ENCODE measurements at places on chromosomes 6 and 20.

- DNase-seq = no peak
Observed at GRCh38 chr20:59316911-59317731, 16.7 kb downstream of the EDN3 start.

GRCh38 chr6:11007715-11008608 is 36.1 kb downstream of the ELOVL2 start:
- no peak for DNase-seq

- no peak for DNase-seq
Observed at GRCh38 chr6:9978480-9978879, 436.4 kb downstream of the TFAP2A start.

- DNase-seq = no peak
Observed at GRCh38 chr6:39931607-39932006, 2.7 kb downstream of the MOCS1 start.

- DNase-seq = no peak
Observed at GRCh38 chr6:12112540-12113189, 100.6 kb downstream of the HIVEP1 start.

- no peak for DNase-seq
Observed at GRCh38 chr6:13025893-13026499, 302.3 kb downstream of the TBC1D7 start.

DNA sequence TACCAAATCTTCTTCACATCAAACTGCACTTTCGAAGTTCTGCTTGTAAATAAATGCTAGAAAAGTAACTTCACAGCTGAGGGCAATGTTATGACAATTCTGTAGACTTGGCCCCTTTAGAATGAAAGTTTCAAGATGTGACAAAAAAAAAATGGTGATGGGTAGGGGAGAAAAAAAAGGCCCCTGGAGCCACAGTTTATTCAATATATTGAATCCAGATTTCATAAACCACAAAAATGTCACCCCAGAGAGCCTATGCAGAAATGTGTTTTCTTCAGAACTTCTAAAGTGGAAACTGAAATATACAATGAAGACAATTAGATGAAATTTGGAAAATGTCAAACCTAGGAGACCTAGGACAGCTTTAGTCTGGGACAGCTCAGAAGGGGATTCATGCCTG is 143.1 kb downstream of the EDN3 start:
- no peak for DNase-seq
